ENCODE measurements at places on chromosomes 3 and 15.
A peak's percentile ranks its signal among the peaks of the same experiment; 100 is the strongest.

- no peak for DNase-seq
These were observed 1454.9 kb downstream of the ZPLD1 start for GRCh38 chr3:103889675-103890074.

- no peak for DNase-seq
These were observed 78.5 kb downstream of the HMG20A start for GRCh38 chr15:77499087-77499760.

- no peak for DNase-seq
These were observed 104.4 kb downstream of the THSD4 start for GRCh38 chr15:71219645-71220044.

GRCh38 chr3:80696280-80696679 is 928.5 kb upstream of the ROBO1 start:
- no peak for DNase-seq

- no peak for DNase-seq
These were observed 747 bp downstream of the MYL3 start for GRCh38 chr3:46862369-46863025.

DNA sequence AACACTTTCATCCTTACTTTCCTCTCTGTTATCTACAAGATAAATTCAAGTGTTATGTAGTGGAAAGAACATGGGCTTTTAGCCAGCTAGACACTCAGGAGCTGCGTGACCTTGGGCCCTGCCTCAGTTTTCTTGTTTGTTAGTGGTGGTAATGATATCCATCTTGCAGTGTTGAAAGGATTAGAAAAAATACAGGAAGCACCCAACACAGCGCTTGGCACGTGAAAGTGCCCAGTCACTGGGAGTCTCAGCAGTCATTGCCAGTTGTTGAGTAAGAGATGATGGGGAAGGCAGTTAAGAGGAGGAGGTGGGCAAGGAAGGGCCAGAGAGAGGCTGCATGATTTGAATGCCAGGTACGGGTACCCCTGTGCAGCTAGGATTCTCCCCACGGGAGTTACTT is 5.3 kb downstream of the PDIA5 start:
- DNase-seq, result no peak

- no peak for DNase-seq
These were observed 37.1 kb upstream of the SLC4A7 start for GRCh38 chr3:27521179-27521871.

DNA sequence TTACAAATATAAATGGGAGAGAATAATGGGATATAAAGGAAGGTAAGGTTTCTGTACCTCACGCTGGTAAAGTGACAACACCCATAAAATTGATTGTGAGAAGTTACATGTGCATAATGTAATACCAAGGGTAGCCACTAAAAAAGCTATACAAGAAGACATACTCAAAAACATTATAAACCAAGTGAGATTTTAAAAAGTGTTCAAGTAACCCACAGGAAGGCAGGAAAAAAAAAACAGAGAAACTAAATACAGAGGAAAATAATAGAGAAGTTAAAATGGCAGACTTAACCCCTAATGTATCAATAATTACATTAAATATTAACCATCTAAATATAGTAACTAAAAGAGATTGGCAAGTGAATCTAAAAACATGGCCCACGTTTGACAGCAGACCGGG is 76.3 kb downstream of the PCSK6 start:
- DNase-seq, result no peak

DNA sequence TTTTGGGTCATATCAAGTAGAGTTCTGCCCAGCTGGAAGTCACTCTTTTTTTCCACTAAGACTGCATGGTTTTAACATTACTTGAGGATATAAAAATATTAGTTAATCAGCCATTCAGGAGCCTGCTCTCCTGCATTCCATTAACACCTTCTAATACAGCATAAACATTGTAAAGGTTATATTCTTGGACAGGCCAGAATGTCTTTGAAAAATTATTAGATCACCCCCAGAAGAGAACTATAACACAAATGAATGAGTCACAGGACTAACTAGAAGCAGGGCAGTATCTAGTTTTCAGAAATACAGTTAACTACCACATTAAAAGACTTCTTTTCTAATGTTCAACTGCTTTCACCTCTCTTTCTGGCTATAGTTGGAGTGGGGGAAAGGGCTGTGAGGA is 80.9 kb downstream of the THBS1 start:
- no peak for DNase-seq

DNA sequence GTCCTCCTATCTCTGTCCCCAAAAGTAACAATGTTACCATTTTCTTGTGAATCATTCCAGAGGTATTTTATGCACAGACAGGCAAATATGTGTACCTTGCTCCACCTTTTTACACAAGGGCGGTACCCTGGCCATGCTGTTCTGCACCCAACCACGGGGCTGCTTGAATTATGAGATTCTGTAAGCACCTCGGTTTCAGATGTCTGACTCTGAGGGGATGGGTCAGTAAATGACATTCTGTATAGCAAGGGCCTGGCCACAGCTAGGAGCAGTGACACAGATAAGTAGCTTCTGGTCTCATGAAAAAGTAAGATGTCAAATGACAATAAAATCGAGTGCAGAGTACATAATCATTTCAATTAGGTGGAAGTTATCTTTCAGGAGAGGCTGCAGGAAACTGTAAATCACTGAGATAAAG is 30.4 kb upstream of the FLNB start:
- DNase-seq, result no peak

GRCh38 chr3:112582244-112582874 is 20.5 kb downstream of the SLC35A5 start:
- DNase-seq, result peak; percentile 24

- DNase-seq, result no peak
These were observed 10.4 kb upstream of the ZFYVE19 start for GRCh38 chr15:40796512-40796911.

DNA sequence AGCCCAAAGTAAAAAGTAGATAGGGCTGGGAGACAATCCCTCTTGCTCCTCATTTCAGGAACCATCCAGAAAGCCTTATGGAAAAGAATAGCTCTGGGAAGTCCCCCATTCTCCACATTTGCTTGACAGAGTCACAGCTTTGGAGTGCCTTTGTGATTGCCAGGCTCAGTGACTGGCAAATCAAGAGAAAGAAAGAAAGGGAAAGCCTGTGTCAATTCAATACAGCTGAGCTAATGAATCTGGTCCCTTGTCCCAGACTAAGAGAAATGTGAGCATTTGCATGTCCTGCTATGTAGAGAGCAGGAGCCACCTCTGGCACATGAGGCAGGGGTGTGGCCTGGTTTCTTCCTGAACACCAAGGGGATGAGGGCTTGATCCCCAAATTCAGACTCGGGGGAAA is 14.9 kb upstream of the CTNNB1 start:
- no peak for DNase-seq

- no peak for DNase-seq
These were observed 81.4 kb downstream of the IL1RAP start for GRCh38 chr3:190595179-190595795.

Data from NCI-H1105 (cell line).